Heart left ventricle (tissue), 16 donors: ENCODE measurements at places on chromosomes 2 and 18. TPM values are rescaled to one million over a fixed set of nuclear protein-coding genes. Genes with fewer than 3 reads are reported as not detected.

SOWAHC gene
- 1.3 TPM for total RNA-seq

MARCO gene
- total RNA-seq, result 5.6 TPM

RAX gene
- total RNA-seq, result not detected

RPRM gene
- 2.3 TPM for total RNA-seq

CABLES1 gene
- 1.4 TPM for total RNA-seq

CHN1 gene
- 8.6 TPM for total RNA-seq

GRCh38 chr2:113784823-113785744 is 28.6 kb upstream of the SLC35F5 start:
- DNase-seq, result no peak

GRCh38 chr2:84963692-84964405 is 7.1 kb upstream of the KCMF1 start:
- DNase-seq, result no peak

DNA sequence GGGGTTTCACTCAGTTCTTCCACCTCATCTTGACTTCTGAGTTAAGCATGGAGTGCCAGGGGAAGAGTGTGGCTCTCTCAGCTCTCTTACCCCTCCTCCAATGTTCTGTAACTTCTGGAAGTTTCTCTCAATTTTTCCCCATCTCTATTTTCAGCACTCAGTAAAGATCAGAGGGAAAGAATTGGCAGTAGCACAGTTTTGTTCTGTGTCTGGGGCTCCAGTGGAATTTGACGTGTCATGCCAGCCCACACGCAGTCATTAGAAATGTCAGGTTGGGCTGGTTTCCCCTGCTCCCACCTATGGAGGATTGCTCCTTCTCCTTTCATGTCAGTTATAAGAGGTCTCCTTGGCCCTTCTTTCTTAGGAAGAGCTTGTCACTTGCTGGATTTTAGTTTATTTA is 104.6 kb upstream of the COL3A1 start:
- no peak for DNase-seq

- DNase-seq, result no peak
Measured at GRCh38 chr2:155498106-155498505, 799.6 kb downstream of the KCNJ3 start.

GRCh38 chr2:239626961-239627592 is 226.3 kb upstream of the HDAC4 start:
- no peak for DNase-seq

- peak; percentile 41 for DNase-seq
Measured at GRCh38 chr2:231905026-231905425, 21.2 kb downstream of the NPPC start.

DNA sequence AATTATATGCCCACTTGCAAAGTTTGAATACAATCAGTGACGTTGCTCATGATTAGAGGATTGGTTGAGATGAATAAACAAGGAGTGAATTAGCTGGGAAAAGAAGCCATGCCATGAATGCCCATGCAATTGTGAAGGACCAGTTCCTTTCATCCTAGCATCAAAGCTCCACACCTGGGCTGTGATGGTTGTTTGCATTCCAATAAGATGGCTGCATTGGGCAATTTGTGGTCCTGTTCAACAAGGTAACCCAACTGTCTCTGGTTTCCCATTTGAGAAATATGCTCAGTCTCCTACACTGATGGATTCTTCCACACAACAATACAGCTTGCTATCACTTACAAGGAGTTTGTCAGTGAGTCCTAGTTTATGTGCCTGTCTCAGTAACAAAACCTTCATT is 550.2 kb downstream of the STK39 start:
- DNase-seq, result no peak

DNA sequence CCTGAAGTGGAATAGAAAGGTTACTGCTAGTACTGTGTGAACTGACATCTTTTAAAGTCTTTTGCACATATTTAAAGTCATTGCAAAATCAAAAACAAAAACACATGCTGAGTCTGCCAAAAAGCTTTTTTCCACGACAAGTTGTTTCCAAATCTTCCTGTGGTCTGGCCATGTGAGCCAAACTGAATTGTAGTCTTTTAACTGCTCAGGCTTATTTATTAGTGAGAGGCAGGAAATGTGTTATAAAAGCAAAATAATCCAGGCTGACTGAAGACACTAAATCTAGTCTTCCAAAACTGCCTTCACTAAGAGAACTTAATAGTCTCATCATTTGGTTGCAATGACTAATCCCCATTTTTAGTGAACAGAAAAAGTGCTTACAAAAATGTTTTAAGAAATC is 2.3 kb downstream of the KRCC1 start:
- DNase-seq, result no peak

GRCh38 chr2:235223011-235223410 is 270.8 kb upstream of the AGAP1 start:
- no peak for DNase-seq

- DNase-seq, result no peak
Measured at GRCh38 chr2:228956701-228957474, 314.2 kb downstream of the PID1 start.

DNA sequence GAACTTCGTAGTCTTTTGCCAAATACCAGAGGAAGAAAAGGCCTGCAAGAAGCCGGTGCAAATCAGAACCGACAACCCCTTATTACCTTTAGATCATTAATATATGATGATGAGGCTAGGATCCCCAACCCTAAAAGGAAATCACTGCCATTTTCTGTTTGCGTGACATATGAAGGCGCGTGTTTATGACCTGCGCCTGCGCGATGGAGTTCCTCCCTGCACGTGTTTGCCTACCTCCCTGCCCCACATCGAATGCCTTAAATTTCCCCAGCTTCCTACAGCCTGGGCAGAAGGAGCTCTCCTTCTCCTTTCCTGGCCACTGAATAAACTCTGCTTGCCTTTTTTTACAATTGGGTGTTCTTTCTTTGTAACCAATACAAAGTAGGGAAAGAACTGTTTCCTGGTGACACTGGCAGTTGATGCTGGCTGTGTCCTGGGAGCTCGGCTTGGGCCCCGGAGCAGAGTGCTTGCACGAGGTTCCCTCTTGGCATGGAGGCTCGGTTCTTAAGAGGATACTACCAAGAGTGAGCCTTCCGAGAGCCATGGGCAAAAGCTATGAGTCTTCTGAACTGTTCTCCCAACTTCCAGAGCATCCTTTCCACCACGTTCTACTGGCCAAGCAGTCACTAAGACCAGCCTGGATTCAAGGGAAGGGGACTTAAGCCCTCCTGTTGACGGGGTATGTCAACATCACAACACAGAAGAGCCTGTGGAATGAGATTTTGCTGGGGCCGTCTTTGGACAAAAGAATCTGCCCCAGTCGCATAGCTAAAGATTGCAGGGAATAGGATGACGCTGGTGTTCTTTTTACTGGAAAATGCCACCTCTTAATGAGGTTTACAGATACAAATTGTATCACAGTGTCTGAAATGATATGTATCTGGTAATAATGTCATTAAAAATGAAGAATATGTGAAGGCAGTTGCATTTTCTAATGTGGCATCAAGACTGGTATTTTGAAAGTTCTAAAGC is 179.8 kb downstream of the SH3BP4 start:
- DNase-seq, result no peak

- DNase-seq, result no peak
Measured at GRCh38 chr2:71930049-71930681, 217.5 kb downstream of the CYP26B1 start.

DNA sequence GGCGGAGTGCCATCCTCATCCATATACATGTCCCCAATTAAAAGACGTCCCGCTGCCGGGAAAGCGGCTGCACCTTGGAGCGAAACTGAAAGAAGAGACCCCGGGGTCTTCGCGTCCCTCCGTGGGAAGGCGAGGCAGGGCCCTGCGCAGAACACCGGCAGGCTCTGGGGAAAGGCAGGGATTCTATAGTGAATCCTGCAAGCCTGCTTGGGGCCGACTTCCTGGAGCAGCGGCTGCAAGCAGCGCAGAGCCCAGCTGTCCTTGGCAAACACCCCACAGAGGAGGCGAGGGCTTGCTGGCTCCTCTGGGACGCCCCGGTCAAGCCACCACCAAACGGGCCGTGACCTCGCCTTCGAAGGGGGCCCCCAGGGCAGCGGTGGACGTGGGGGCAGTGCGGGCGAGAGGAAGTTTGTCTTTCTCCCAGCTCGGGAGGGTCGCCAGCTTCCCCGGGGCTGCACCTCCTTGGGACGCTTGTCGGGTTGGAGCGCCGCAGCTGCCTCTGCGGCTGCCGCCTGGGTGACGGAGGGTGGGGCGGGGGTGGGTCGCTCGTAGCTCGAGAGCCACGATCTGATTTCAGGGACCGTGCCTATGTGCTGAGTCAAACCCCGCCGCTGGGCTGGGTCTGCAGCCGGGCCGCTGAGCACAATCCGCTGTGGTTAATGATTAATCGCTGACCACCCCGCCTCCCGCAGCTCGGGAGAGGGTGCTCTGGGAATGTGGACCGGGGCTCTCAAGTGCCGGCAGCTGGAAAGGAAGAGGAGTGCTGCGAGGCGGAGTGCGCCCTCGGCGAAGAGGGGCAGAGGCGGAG is 486 bp upstream of the GPR39 start:
- DNase-seq, result peak; percentile 76

DNA sequence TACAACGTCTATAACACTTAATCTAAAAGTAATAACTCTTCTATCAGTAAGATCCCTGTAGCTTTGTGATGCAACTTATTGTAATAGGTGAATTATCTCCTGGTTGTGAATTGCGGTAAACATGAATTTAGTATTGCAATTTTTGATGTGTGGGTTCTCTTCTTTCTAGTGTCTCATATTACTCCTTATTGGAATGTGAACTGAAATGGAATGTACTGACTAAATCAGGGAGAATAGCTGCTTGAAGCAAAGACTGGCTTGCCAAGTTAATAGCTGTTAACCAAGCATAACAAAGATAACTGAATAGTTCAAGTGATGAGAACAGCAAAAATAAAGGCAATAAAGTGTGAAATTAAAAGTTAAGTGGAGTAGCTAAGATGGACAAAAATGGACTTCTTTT is 60.5 kb upstream of the TFPI start:
- DNase-seq, result no peak

DNA sequence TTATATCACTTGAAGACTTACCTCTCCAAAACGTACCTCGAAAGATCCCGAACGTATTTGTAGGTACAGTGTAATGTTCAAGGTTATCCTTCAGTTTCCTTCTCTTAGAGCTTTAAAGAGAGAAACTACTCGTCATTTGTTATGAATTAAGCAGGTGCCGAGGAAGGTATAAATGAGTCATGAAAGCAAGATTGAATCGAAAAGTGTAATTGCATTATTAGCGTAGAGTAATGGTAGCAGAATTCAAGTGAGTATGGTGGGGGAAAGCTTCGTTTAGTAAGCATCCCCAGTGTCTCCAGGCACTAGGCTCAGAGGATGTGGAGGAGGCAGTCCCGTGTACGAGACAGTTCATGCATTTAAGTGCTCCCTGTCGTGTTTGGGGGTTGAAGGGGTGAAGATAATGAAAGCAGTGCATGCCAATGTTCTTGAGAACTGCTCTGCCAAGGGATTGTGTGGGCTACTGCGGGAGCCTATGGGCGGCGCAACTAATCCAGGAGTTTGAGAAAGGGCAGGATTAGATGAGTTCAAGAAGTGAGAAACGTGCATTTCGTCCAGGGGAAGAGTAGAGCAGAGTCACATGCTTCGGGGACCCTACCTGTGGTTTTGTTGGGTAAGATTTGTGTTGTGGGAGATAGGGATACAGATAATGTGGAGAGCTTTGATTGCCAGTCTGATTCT is 858 bp downstream of the POLR1B start:
- DNase-seq, result no peak

DNA sequence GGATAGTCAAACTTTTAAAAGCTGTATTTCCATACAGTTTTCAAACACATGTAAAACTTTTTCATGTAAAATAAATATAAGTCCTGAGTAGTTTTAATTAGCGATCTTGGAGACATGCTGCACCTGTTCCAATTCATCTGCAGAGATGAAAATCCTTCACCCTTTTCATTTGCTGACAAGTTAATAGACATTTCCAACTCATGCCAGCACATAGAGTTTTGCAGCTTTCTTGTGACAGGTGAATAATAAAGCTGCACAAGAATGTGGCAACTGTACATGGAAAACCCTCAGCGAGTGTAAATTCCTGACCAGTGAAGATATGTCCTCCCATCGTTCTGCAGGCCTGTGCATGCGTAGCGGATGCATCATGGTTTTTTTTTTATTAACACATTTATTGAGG is 771.4 kb downstream of the TDRD15 start:
- DNase-seq, result no peak
